ENCODE measurements at places on chromosomes 4 and X.

DNA sequence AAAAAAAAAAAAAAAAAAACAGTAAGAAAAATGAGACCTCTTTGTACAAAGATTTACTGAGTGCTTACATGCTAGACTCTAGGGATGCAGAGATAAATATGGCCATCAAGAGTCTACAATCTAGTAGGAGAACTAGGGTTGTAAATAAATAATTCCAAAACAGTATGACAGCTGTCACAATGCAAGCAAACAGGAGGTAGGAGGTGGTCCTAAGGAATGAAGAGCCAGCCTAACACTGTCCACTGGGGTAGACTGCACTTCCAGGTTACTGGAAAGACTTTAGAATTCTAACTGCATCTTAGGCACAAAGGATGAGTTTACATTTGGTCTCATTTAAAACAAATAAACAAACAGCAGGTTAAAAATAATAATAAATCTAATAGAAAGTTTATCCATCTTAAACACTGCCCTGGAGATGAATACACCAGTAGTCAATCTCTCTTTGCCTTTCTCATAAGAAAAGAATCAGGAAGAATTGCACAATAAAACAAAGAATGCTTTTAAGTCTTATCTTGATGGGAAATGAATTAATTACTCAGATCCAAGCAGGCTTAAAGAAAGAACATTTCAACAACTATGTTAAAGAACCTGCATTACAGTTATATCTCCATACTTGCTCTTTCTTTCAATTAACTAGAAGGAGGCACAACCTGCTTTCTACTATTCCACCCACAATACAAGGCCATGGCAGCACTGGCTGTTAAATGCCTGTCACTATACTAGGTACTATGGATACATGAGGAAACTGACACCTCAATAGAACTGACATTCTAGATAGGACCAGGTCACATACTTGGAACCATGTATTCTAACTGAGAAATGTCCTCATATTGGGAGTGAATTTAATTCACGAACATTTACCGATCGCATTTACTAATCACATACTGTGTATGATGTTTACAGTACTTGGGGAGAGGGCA, 12.7 kb downstream of the ADGRA3 start:
- no peak for DNase-seq

- DNase-seq = no peak
Measured at GRCh38 chr4:13240066-13240465, 244.1 kb downstream of the RAB28 start.

GRCh38 chrX:739611-740010, 109.0 kb downstream of the SHOX start:
- no peak for DNase-seq

DNA sequence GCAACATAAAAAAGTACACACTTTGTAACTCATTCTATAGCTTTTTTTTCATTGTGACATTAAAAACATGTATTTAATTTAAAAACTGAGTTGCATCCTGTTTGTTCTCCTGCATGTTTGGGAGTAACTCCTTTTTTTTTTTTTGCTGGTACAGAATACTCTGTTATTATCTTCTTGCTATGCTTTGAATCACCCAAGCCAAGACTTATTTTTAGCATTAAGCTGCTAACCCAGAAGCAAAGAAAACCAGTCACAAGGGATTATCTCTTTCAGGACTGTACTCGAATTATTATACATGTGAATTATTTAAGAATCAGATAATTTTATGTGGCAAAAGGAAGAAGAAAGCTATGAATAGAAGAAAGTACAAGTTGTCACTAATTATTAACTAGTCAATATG, 194.9 kb downstream of the ADAMTS3 start:
- no peak for DNase-seq

DNA sequence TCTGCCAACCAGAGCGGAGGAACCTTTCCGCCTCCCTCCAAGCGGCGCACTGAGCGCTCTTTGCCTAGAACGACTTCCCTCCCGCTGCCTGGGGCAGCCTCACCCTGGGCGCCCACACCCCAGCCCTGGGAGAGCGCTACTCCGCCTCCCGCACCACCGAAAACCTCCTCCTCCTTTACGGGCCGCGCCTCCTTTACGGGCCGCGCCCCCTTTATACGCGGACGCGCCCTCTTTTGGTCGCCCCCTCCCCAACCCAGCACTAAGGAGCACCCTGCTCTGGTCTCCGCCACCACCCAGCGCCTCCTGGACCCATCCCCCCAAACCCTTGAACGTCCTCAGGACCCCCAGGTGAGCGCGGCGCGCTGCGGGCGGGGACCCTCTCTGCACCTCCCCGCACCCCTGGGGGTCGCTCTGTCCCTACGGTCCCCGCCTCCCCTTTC, 586 bp upstream of the NSG1 start:
- DNase-seq = no peak

DNA sequence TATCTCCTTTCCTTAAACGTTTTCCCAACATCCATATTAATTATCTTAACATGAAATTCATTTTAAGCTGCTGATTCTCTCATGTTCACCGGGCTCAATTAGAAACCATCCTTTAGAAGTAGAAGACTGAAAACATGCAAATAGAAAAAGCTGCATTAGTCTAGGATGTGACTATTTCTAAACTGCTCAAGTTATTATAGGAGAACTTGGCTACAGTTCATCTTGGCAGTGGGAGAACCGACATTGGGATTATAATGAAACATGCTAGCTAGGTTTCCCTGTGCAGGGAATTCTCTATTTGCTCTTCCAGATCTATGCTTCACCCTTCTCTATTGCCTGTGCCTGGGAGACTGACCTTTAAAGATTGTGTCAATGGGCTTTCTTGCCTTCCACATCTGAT, 151.0 kb upstream of the PPARGC1A start:
- no peak for DNase-seq

DNA sequence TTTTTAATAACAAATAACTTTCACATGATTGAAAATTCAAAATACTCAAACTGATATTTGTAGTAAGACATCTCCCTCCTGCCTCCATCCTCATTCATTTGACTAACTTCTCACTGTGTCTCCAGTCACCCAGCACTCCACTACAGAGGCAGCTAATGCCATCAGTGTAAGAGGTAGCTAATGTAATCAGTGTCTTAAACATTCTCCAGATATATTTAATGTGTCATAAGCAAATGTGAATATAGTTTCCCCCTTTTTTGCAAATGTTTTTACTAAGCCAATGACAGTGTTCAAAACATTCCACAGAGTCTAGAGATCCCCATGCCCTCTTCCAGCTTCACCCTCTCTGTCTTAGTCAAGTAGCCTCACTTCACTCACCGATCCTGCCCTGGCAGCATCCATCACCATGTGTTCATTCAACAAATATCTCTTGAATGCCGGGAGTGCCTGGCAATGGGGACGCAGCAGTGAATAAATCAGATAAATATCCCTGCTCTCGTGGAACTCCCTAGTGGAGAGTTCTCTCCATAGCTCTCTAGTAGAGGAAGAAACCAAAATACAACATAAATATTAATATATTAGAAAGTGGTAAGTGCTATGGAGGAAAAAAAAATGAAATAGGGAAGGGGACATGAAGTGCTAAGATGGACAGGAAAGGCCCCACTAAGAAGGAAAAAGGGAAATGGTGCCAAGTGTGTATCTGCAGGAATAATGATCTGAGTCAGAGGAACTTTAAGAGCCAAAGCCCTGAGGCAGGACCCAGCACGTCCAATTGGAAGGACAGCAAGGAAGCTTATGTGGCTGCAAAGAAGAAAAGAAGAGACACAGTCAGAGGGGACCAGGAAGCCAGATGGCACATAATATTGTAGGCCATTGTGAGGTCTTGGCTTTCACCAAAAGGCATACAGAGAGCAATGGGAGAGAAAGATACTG, 18.7 kb downstream of the SCFD2 start:
- DNase-seq = no peak

DNA sequence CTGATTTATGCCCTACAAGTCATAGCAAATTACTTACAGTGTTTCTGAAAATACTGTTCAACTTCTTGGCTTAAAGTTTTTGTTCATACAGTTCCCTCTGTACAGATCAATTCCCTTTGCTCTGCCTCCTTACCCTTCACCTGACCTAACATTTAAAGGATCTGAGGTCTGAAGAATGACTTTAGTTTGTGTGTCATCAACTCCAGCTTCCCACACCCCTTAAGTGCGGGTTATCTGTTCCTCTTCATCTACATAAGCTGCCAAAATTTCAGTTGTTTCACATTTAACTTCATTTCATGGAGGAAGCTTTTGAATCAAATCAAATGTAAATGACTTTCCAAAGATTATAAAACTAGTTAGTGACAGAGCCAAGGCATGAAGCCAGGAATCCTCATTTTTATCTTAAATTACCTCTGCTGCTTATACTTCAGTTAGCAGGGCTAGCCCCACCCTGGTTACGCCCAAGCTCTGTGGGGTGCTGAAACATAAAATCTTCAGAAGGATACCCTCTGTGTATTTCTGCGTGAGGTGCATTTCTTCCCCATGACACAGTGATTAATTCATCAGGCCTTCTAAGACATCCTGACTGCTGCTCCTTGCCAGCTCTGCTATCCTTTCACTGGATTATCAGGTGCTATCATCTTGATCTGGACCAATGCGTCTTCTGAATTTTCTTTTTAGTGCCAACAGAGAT, 16.5 kb downstream of the CXCL1 start:
- DNase-seq = no peak

DNA sequence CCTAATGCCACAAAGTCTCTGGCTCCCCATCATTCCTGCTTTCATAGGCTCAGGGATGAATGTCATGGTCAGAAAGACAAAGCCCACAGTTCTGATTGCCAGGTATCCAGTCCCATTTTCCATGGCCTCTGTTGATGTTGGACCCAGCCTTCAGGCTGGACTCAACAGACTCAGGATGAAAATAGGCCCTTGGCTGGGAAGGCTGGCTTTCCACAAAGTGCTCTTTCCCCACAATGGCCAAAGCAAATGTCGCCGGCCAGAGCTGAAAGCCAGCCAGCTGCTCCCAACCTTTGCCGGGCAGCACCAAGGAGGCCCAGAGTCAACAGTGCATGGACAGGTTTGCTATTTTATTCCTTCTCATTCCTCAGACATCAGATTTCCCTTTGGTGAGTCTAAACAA, 430.1 kb upstream of the FGF16 start:
- no peak for DNase-seq

DNA sequence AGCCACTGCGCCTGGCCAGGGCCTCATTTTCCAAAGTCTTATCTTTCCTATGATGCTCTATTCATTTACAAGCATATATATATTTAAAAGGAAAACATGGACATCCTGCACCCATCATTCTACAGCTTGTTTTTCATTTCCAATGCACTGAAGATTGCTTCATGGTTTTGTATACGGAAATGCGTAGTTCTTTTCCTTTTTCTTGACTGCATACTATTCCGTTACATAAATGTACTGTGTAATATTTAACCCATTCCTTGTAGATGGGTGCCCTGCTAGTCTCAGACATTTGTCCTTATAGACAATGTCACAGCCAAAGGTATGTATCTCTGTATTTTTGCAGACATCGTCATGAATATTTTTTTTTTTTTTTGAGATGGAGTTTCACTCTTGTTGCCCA, 257.0 kb downstream of the ASMT start:
- DNase-seq = no peak

GRCh38 chr4:181684310-181684709, 558.9 kb upstream of the TENM3 start:
- no peak for DNase-seq

GRCh38 chr4:7487502-7487901, 52.8 kb upstream of the PSAPL1 start:
- no peak for DNase-seq

GRCh38 chr4:187451776-187452175, 543.8 kb upstream of the ZFP42 start:
- no peak for DNase-seq

- no peak for DNase-seq
Measured at GRCh38 chr4:15427161-15427560, 672 bp upstream of the C1QTNF7 start.

DNA sequence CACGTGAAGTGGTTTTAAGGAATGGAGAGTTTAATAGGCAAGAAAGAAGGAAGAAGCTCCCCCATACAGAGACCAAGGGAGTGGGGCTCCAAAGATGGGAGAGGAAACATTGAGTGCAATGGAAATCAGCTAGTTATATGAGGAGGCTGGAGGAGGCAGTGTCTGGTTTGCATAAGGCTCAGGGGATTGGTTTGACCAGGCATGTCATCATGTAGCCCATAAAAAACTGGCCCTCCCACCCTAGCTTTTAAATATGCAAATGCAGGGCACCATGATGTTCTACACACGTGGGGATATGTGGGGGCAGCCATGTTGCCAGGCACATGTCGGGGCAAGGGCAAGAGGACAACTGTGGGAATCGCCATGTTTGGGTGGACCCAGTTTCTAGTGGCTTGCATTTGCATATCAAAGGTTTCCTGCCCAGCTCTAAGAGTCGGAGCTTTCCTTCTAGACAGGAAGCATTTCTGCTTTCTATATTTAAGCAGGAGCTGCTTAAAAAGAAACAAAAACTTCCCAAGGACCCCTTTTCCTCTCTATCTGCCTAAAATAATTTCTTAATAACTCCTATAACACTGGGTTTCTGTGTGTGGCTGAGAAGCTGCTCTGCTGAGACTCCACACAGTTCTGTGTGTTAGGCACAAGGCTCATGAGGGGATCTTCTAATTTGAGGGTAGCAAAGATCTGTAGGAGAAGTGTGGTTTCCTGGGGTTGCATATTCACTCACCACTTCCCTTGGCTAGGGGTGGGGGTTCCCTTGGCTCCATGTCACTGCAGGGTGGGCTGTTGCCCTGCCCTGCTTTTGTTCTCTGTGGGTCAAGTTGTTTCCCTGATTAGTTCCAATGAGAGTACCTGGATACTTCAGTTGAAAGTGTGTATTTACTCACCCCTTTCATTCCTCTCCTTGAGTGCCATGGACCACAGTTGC, 113.5 kb downstream of the VSIG4 start:
- DNase-seq = no peak

- no peak for DNase-seq
Measured at GRCh38 chrX:57741107-57741506, 61.0 kb upstream of the NLRP2B start.

GRCh38 chr4:90328558-90328957, 201.4 kb downstream of the CCSER1 start:
- no peak for DNase-seq

DNA sequence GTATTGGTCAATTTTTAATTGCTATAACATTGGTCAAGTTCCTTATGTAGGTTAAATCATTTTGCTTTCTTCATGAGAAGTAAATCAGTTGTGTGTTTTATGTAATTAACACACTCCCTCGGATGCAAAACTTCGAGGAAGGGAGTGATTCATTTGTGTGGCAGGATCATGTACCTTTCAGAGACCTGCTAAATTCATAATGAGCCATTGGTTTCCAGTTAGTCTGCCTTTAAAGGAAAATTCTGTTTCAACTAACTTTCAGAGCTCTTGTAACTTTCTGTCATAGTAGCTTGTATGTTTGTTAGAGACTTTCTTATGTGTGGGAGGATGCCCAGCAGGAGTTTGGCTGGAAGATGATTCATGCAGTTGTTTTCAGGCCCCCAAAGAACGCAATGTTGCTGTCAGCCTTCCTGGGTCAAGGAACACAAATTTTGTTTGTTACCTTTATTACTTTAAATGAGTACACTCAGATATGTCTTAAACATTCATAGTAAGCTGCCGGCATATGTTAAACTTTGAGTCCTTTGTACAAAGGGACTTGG, 72.1 kb downstream of the GPR101 start:
- DNase-seq = no peak

GRCh38 chrX:9310616-9311015, 154.2 kb upstream of the TBL1X start:
- DNase-seq = no peak
